ENCODE measurements at places on chromosomes 11 and 22.

- no peak for DNase-seq
Observed at GRCh38 chr11:133021553-133021952, 510.7 kb downstream of the OPCML start.

DNA sequence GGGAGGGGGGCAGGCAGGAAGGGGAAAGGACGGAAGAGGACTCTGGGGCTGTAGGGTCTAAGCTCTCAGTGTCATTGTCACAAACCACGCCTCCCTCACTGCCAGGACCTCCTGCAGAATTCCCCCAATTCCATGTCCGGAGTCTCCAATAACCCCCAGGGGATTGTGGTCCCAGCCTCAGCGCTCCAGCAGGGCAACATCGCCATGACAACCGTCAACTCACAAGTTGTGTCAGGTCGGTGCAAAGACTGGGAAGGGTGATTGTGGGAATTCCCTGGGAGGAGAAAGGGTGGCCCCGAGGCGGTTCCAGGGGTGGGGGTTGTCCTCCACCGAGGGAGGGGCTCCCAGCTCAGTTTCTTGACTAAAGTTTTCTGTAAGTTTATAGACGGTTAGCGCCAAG is 86.0 kb downstream of the FEZ1 start:
- no peak for DNase-seq

DNA sequence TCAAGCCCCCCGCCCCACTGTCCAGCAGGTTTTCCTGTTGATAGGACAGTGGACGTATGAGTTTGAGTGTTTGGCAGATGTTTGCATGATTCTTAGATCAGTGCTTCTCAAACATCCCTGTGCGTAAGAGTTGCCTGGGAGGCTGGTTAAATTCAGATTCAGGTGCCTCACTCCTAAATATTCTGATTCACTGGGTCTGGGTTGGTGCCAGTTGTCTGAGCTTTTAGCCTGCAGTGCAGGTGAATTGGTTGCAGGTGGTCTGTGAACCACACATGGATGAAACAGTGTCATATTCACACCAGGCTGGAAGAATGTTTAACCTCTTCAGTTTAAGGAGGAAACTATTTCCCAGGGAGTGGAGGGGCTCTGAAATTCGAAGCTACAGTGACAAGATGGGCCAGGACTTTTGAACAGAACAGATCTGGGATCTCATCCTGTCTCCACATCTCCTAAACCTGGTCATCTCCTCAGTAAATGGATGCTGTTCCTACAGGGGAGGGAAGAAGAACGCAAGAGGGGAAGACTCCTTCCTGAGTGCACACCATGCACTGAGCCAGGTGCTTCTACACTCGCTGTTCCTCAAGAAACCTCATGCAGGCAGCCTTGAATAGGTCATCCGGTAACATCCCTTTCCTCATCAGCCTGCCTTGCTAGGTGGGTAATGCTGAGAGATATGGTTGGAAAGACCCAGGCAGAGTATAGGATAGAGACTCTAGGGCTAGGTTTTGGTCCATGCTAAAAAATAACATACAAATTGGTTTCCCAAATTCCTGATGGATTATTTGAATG is 47.8 kb downstream of the TEAD1 start:
- DNase-seq, result no peak

DNA sequence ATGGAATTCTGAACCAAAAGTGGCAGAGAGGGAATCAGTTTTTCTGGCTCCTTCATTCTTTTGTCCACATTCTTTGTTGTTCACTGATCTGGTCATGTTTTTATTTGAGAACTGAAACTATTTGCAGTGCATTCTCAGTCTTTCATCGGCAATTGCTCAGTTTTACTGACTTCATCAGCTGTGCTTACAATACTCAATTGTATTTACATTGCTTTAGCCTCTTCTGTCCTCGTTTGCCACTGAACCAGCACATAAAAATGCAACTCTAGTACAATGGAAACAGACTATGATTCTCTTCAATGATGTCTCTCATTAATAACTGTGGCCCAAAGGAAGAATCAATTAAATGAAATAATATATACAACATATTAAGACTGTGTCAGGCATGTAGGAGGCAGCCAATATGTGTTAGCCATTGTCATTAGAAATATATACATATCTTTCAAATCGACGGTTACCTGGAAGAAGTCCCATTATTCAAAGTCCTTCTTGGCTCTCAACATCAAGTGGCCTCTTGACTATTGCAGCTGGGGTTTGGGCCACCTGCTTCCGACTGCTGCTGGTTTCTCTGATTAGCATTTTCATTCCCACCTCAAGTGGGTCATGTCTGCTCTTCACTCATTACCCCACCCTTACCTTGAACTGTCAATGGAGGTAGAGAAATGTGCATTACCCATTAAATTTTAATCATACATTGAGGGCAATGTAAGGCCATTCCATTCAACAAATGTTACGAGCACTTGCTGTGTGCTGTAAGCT is 600.1 kb downstream of the INSC start:
- peak; percentile 79 for DNase-seq

GRCh38 chr11:112300094-112300786 is 39.6 kb upstream of the PLET1 start:
- DNase-seq, result no peak

- no peak for DNase-seq
Observed at GRCh38 chr11:72514331-72514730, 80.0 kb upstream of the CLPB start.

DNA sequence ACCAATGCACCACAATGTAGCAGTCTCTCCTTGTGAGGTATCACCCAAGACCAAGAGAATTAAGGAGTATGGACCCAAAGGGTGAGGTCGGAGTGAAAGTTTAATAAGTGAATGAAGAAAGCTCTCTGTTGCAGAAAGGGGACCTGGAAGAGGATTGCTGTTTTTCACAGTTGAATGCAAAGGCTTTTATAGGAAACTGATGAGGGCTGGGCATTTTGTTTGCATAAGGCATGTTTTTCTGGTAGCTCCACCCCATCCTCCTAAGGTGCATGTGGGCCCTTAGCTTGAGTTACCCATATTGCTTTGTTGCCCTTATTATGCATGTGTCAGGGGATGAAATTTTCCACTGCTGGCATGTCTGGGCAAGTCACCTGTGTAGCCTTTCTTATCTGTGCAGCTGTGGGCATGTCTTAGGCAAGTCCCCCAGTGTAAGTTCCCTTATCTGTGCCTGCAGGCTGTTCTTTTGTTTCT is 64.7 kb downstream of the BDNF start:
- DNase-seq, result no peak

DNA sequence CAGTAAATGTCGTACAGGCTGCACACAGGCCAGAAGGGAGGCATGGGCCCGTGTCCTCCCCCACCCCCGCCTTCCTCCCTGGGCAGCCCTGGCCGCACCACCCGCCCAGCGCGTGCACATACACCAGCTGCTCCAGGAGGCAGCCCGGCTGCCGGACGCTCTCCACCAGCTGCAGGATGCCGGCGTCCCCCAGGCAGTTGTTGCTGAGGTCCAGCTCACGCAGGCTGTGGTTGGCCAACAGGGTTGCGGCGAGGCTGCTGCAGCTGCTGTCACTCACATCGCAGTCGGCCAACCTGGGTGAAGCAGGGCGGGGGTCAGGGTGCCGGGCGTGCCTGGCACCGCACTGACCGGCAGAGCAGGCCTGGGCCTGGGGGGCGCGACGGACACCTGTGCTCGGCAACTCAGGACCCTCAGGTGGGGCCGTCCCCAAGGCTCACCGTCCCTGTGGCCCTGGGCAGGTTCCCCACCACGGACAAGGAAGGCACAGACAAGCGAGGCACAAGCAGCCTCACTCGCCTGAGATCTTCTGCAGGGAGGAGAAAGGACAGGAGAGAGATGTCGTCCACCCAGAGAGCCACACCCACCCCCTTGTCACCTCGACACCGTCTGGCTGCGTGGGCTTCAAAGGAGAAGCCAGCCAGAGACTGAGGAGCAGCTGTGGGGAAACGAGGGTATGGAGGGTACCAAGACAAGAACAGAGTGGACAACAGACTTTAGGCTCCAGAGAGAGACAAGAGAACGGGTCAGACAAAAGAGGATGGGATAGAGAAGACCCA is 12.1 kb downstream of the RNH1 start:
- no peak for DNase-seq

DNA sequence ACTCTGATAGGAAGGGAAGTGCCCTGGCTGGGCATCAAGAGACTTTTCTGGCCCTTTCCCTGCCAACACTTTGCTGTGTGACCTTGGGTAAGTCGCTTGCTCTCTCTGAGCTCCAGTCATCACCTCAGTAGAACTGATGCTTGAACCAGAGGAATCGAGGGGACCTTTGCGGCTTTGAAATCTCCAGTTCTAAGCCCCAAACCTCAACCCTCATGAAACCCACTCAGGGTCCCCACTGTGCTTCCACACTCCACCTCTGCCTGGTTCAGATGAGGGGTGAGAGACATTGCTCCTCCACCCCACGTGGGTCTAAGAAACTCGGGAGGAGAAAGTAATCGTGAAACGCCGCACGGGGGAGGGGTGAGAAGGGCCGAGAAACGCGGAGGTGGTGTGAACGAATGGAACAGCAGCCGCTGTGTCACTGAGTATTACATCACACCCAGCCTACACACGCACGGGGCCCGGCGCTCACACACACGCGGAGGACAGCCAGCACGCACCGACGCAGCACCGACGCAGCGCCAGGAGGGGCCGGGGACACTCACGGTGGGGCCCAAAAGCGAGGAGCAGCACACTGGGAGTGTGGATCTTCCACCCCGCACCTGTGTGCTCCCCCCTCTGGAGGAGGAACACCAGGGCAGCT is 4.3 kb downstream of the RTN4RL2 start:
- DNase-seq, result no peak

DNA sequence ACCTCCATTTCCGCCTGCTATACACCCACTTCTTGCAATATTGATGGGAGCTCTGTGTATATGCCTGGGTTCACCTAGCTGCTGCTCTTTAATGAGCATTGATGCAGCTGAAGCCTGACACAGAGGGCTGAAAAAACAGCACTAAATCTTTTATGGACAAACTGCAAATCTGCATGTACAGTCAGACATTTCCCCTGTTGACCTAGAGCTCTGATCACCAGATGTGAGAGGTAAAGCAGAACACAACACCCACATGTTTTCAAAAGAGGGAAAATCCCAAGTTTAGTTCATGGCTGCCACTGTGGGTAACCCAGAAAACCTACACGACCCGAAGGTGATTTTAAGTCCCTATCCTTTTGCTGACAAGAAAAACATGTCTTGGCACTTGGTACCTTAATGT is 303.0 kb upstream of the PITPNB start:
- DNase-seq, result no peak

GRCh38 chr11:69267395-69267805 is 26.6 kb upstream of the MYEOV start:
- no peak for DNase-seq

- DNase-seq, result no peak
Observed at GRCh38 chr11:25992294-25992693, 339.6 kb upstream of the ANO3 start.

DNA sequence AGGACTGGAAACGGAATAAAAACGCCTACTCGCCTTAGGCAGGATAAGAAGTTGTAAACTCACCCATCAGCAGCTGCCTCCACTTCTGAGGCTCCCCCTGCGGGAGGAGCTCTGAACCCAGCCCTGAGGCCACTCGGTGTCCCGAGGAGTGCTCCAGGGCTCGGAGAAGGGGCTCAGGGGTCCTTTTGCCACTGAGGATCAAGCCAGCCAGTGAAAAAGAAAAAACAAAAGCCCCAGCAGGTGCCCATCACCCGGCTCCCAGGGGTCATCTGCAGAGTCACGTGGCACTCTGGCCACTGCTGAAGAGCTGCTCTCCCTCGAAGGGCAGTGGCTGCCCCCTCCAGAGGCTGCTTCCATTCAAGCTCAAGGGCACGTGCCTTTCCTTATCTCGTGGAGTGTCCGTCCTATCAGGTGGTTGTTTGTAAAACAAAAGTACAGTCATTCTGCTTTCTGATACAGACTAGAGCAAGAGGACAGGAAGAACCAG is 29.0 kb downstream of the NUP50 start:
- no peak for DNase-seq

DNA sequence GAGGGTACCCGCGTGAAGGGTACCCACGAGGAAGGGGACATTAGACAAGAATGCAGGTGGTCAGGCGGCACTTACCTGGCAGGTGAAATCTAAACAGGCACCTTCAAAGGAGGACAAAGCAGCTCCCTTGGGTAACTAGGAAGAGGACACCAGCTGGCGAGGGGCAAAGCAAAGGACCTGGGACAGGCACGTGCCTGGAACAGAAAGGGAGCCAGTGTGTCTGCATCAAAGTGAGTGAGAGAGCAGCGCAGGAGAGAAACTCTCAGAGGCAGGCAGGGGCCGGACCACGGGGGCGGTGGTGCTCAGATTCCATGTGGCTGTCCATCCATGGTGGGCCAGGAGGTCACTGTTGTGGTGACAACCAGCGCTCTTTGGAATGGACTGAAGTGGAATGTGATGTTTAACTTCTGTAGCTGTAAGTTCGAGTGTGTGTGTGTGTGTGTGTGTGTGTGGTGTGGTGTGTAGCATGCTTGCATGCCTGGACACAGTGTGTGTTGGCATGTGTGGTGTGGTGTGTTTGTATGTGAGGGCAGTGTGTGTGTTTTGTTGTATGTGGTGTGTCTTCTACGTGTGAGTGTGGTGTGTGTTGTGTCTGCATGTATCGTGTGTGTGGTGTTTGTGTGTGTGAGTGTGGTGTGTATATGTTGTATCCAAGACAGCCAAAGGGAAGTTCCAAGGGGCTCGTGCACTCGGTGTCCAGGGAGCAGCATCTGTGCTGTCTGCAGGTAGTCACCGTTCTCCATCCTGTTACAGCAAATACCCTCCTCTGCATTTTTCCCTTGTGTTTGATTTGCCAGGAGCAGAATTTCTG is 86.4 kb downstream of the CDKN1C start:
- no peak for DNase-seq

- DNase-seq, result no peak
Observed at GRCh38 chr22:39514373-39514973, 5.9 kb upstream of the ATF4 start.

- DNase-seq, result peak; percentile 9
Observed at GRCh38 chr11:17504330-17505107, 27.9 kb upstream of the ABCC8 start.

GRCh38 chr11:113645593-113646349 is 60.3 kb downstream of the TMPRSS5 start:
- no peak for DNase-seq

GRCh38 chr11:75022759-75023396 is 34.1 kb downstream of the NEU3 start:
- peak; percentile 13 for DNase-seq

DNA sequence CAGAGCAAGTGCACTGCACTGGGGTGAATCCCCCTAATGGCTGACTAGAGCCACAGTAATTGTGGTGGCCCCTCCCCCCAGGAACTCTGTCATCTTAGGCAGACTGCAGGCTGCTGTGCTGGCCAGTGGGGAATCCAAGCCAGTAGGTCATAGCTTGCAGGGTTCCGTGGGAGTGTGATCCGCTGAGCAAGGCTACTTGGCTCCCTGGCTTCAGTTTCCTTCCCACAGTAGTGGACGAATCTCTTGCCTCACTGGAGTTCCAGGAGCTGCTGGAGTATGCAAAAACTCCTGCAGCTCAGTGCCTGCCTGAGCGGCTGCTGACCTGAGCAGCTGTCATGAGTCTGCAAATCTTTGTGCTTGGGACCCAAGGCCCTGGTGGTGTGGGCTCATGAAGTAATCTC is 13.2 kb downstream of the OOSP3 start:
- DNase-seq, result no peak

DNA sequence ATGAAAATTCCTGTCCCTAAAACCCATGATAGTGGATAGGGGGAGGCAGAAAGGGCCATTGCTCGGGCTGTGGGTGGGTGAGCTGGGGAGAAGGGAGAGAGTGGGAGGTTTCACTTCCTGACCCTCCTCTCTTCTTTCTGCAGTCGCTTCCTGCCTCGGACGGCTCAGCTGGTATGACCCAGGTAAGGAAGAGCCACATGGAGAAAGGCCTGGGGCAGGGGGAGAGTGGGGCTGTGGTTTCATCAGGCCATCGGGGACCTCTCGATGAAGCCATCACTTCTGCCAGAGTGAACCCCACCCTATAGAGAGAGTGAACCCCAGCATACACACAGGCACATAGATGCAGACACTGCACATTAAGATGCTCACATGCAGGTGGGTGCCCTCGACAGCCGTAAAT is 12.6 kb downstream of the CD5 start:
- DNase-seq, result no peak
